AG20443 (cell line): ENCODE measurements at places on chromosomes 16 and 17.

- peak; percentile 58 for DNase-seq
Observed at GRCh38 chr17:74201250-74201649, 2.2 kb upstream of the RPL38 start.

- DNase-seq: no peak
Observed at GRCh38 chr17:4331614-4332013, 34.9 kb downstream of the UBE2G1 start.

DNA sequence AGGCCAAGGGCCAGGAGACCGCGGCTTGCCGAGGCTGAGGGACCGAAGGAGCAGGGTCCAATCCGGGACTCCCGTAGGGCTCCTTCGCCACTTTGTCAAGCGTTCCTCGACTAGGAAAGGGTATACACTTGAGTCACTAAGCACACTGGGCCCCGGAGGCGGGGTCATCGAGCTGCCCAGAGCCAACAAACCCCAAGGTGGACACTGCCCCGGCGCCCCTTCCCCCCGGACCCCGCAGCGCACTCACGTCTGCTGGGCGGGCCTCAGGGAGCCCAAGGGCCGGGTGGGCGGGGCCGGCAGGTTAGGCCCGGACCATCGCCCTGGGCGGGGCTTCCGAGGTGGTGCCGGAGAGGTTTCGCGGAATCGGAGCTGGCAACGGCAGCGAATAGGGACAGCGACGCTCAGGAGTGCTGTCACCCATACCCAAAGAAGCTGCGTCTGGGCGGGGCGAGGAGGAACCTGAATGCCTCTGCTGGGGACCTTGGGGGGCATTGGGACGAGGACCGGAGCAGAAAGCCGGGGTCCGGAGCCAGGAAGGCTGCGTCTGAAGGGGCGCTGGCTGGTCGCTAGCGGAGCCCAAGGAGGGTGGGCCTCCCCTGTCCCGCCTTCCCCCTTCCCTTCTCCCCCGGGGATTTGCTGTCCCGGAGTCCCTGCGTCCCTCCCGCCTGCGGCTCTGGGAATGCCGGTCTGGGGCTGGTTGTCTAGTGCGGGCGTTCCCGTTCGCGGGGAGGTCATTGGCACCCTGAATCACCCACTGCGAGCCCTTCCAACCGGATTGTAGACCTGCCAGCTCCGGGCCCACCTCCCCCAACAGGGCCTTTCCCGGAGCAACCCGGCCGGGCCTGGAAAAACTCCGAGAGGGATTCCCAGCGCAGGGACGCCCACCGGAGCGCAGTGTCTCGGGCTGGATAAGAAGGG lies 118.2 kb upstream of the SMURF2 start:
- peak; percentile 42 for DNase-seq

- DNase-seq: no peak
Observed at GRCh38 chr16:76988526-76988925, 202.5 kb upstream of the MON1B start.

GRCh38 chr17:59504821-59505220 lies 60.6 kb upstream of the DHX40 start:
- no peak for DNase-seq

DNA sequence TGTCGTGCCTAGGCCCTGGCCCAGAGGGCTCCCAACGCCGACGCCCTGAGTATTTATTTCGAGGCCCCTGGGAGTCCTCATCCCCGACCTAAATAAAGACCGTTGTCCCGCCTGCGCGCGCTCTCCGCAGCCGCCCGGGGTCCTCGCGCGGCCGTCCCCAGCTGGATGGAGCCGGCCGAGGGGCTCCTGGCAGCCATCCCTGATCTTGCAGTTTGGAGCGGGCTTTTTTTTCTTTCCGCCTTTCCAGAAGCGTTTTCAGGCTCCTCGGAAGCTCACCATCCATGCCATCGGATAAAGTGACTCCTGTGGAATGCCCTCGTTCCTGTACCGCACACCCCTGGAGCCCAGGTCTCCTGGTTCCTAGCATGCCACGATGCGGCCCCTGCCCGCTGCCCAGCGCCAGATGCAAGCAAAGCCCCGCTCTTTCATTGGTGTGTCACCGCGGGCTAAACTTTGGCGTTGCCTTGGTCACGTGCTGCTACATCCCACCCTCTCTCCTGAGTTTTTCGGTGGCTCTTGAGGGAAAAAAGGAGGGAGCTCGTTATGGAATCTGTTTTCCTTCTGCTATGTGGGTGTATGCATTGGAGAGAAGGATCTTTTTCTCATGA lies 716 bp downstream of the TMEM94 start:
- DNase-seq: peak; percentile 61
